Ureter (tissue), 1 donor: ENCODE measurements at places on chromosomes 3 and 15. TPM values are rescaled to one million over a fixed set of nuclear protein-coding genes. Genes with fewer than 3 reads are reported as not detected.
A peak's percentile ranks its signal among the peaks of the same experiment; 100 is the strongest.

Gene GOLGA8O
- 4.5 TPM for total RNA-seq

Gene PLA2G4F
- 47.8 TPM for total RNA-seq

Gene SCAANT1
- not detected for total RNA-seq

Gene NR2E3
- total RNA-seq: 0.23 TPM

Gene FAM107A
- 102 TPM for total RNA-seq

Gene CMTM8
- total RNA-seq: 5.7 TPM

DNA sequence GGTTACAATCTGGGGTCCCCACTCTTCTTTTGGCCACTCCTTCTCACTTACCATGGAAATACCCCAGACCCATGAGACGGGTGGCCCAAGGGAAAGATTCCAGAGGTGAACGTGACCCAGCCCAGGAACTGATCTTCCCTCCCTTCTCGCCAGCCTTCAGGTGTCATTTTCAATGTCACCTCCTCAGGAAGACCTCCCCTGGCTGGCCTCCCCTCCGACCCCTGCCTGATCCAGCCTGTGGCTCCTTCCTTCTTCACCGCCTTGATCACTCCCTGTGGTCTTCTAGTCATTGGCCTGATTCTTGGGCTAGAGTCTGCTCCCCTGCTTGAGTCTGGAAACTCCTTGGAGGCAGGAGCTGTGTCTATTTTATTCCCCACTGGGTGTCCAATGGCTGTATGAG, 146.1 kb downstream of the SMAD6 start:
- peak; percentile 41 for DNase-seq

- no peak for DNase-seq
These were observed 36.5 kb downstream of the ADAMTS9 start for GRCh38 chr3:64651303-64651702.

DNA sequence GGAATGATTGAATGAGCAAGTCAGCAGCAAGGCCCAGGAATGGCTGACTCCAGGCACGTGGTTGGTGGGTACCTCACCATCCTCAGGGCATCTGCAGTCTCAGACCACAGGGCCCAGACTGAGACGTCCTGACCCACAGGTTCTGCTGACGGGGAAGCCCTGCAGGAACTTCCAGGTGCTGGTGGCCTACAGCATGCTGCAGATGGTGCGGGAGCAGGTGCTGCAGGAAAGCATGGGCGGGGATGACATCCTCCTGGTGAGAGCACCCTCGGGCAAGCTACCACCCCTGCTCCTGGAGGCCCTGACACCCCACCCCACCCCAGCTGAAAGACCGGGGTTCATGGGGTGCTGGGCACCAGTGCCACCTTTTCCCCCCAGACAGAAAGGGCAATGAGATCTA, 14.1 kb downstream of the TBC1D21 start:
- DNase-seq: no peak

- DNase-seq: no peak
These were observed 20.3 kb downstream of the CAND2 start for GRCh38 chr3:12816521-12817342.

GRCh38 chr3:177883957-177884356, 652.3 kb upstream of the KCNMB2 start:
- no peak for DNase-seq
